Jurkat, Clone E6-1 (cell line): ENCODE measurements at places on chromosomes 11 and 22.

DNA sequence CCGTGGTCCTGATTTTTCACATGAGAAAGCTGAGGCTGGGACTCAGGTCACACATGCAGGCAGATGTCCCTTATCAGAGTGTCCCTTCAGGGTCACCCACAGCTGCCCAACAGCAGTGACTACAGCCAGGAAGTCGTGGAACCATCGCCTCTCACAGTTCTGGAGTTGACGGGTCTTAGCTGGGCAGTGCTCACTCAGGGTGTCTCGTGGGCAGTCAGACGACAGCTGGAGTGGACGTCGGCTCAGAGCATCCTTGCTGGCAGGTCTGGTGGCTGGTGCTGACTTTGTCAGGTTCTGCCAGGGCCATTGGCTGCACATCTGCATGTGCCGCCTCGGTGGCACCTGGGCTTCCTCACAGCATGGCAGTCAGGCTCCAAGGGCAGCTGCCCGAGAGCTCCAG is 35.6 kb upstream of the TH start:
- no peak for DNase-seq

DNA sequence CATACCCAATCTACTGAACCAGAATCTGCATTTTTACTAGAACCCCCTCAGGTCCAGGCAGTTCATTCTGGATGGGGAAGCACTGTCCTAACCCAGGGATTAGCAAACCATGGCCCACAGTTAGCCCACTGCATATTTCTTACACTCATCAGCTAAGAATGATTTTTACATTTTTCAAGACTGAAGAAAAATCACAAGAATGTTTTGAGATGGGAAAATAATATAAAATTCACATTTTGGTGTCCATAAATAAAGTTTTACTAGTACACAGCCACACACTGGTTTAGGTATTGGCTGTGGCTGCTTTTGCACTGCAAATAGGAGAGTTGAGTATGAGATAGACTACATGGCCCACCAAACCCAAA is 59.4 kb downstream of the PPFIBP2 start:
- no peak for DNase-seq

- DNase-seq = no peak
Measured at GRCh38 chr22:47593291-47593690, 830.8 kb downstream of the TBC1D22A start.

GRCh38 chr11:94629741-94630140 is 62.6 kb downstream of the PIWIL4 start:
- no peak for DNase-seq

DNA sequence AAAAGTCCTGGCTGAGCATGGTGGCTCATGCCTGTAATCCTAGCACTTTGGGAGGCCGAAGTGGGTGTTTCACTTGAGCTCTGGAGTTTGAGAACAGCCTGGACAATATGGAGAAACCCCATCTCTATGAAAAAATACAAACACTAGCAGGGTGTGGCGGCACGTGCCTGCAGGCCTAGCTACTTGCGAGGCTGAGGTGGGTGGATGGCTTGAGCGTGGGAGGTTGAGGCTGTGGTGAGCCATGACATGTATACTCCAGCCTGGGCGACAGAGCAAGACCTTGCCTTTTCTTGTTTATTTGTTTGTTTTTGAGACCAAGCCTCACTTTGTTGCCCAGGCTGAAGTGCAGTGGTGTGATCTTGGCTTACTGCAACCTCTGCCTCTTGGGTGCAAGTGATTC is 8.1 kb upstream of the CRY2 start:
- DNase-seq = no peak

DNA sequence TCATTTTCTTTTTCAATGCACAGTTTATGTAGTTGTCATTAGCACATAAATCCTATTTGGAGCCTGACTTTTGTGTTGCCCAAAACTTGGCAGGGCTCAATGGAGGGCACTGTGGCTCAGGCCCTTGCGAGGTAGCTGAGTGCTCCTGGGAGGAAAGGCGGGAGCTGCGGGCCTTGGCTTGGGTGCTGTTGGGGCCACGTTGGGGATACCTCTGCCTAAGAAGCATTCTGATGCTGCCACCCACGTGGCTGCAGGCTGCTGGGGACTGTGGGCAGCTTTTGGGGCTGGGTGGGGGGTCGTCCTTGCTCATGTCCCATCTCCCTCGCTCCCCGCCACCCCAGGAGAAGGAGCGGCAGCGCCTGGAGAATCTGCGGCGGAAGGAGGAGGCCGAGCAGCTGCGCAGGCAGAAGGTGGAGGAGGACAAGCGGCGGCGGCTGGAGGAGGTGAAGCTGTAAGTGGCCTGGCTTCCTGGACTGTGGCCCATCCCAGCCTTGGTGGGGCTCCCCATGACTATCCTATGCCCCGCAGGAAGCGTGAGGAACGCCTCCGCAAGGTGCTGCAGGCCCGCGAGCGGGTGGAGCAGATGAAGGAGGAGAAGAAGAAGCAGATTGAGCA is 20.9 kb downstream of the INCENP start:
- no peak for DNase-seq

DNA sequence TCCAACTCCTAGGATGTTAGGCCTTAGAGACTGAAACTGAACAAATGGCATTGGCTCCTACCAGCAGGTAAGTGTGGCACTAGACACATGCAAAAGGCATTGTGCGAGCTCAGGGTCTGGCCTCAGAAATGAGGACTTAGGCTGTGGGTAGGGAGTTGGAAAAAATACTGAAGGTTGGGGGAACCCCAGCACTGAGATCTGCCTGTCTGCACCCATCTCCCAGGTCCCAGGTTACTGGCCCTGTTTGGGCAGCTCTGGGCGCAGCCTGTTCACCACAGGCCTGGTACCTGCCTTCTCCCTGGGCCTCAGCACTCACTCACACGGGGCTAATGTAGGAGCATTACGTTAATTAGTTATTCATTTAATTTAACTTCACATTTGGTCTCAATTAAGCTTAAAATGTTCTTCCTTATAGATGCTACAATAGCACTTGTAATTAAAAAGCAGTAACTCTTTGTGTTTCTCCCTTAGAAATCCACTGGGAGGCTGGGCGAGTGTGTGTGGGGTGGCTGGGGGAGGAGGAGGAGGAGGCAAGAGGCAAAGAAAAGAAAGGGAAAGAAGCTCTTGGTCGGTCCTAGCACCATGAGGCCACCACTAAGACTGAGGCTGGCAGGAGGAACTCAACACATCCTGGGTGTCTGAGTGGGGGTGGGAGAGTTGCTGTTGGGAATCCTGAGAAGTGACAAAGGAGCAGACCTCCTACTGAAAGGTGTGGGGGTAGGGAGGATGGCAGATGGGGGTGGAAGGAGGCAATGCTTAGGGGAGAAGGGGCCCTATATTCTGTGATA is 19.4 kb downstream of the TMEM218 start:
- DNase-seq = no peak
